ENCODE measurements at places on chromosomes 3 and 15.

- DNase-seq, result no peak
These were observed 65.6 kb downstream of the ABTB1 start for GRCh38 chr3:127738192-127738840.

- no peak for DNase-seq
These were observed 21.5 kb upstream of the SPTSSB start for GRCh38 chr3:161392853-161393252.

GRCh38 chr3:152192050-152192449 is 76.7 kb upstream of the MBNL1 start:
- no peak for DNase-seq

DNA sequence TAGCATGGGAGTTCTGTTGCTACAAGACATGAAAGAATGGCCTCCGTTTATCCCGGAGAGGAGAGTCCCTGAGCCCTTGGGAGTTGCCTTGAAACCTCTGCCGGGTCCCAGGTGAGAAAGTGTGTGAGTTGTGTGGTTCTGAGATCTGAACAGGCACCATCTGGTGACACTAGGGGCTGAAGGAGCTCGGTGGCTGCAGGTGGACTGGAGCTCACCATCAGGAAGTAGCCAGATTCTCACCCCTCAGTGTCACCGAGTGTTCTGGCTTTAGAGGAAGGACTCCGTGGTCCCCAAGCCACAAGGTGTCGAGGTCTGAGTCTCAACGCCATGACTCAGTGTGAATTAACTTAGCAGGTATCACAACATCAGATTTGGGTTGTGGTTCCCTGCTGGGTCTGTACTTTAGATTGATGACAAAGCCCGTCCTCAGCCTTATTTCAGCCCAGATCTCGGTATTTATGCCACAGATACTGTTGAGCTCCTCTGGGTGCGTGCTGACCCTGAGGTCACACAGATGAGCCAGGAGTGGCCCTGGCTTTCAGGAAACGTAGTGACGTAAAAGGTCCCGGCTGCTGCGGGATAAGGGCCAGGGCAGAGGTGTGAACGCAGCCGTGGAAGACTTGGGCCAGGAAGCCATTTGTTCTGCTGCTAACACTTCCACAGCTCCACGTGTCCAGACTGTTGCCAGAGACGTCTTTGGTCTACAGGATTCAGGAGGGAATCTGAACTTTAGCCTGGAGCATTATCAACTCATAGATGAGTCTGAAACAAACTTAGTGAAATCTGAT is 54.4 kb downstream of the PGPEP1L start:
- no peak for DNase-seq

- DNase-seq, result no peak
These were observed 99.5 kb upstream of the CNTN3 start for GRCh38 chr3:74713977-74714376.

DNA sequence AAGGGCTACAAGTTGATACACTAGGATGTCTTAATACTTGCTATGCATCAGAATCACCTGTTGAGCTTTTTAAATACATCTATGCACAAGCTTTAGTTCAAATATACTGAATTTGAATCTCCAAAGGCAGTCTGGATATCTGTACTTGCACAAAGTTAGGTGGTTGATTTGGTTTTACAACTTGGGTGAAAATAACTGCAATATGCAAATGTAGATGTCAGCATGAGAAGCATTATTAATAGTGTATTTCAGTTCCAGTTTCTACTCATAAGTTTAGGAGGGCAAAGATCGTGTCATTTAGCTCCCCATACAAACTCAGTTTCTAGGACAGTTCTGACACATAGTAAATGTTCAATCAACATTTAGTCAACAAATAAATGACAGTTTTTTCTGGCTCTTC is 25.6 kb downstream of the IQCB1 start:
- DNase-seq, result no peak

DNA sequence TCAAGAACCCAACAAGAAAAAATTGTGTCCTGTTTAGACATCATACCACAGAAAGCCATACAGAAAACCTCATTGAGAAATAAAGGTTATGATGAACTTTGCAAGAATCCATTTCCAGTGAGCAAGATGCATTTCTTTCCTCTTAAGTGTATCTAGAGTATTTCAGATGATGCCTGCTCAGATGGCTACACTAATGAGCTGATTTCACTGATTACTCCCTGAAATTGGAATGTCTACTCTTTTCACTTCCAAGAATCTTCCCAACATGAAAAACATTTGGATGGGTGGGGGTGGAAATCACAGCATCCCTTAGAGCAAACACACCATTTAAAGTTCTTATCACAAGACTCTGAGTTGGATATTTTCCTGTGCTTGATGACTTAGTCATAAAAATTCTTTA is 41.4 kb upstream of the IL12A start:
- no peak for DNase-seq

Data from activated T-cell treated with anti-CD3 and anti-CD28 coated beads for 4 hours (primary cell).